PC-9 (cell line): ENCODE measurements at places on chromosomes 16 and 17. TPM values are rescaled to one million over a fixed set of nuclear protein-coding genes. Genes with fewer than 3 reads are reported as not detected.

Gene MRPL58
- 42.8 and 48.4 TPM in 2 replicates for total RNA-seq

Gene DOC2A
- 11.0 and 11.3 TPM in 2 replicates for total RNA-seq

Gene MIF4GD
- total RNA-seq, result 23.4 and 35.4 TPM in 2 replicates

Gene C16orf54
- total RNA-seq, result not detected in 2 replicates

Gene TUBD1
- 11.8 and 13.5 TPM in 2 replicates for total RNA-seq

Gene ACSF3
- 34.0 and 42.3 TPM in 2 replicates for total RNA-seq

Gene FLII
- total RNA-seq, result 430 and 434 TPM in 2 replicates

Gene FAM20A
- total RNA-seq, result not detected in 2 replicates

Gene NPIPA8
- total RNA-seq, result 0.50 TPM in 1 of 2 replicates, not detected in the other

Gene TBC1D3C
- total RNA-seq, result 0.31 TPM in 1 of 2 replicates, not detected in the other

Gene KRTAP9-8
- not detected in 2 replicates for total RNA-seq

Gene KRT222
- total RNA-seq, result not detected in 2 replicates

Gene FSCN2
- total RNA-seq, result 4.3 and 11.5 TPM in 2 replicates

Gene APOBR
- total RNA-seq, result 2.4 and 2.5 TPM in 2 replicates
